ENCODE measurements at places on chromosomes 3 and 15. TPM values are rescaled to one million over a fixed set of nuclear protein-coding genes. Genes with fewer than 3 reads are reported as not detected.

GRCh38 chr15:85563328-85563727 lies 182.9 kb downstream of the AKAP13 start:
- H3K27ac ChIP-seq, result no peak overlapping the region
- H3K4me3 ChIP-seq, result no peak overlapping the region
- no peak for DNase-seq

DNA sequence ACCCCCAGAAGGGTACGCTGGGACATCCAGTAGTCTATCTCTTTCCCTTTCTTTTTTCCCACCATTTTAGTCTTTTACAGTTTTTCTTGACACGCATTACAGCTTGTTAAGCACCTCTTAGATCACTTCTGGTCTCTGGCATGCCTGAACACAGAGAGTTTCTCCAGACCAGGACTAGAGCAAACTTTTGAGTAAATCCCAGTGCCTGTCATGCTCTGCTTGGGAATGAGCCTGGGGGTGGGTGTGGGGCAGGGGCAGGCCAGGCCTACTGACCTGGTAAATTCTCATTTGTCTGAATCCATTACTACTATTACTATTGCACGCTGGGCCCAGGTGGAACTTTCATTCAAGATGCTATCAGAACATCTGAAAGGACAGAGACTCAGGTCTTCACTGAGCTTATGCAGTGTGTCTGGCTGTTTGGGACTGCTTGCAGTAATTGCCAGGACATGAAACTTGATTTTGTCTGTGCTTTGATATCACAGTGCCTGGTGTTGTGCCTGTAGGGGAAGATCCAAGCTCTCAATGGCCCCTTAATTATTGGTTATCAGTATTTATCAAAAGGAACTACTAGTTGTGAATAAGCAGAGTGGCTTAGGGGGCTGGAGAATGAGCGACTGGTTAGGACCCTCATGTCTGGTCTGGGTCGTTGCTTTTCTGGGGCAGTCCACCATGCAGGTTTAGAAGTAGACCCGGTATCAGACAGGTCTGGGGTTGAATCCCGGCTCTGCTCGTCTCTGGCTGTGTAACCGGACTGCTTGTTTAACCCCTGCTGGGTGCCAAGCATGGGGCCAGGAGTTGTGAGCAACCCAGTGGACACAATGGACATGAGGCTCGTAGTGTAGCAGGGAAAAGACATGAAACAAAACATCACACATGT lies 196.1 kb upstream of the TLE3 start:
- H3K4me3 ChIP-seq, result no peak overlapping the region
- no peaks in the 10 kb centered on the region for H3K36me3 ChIP-seq
- H3K27me3 ChIP-seq, result peaks cover 7% of the 10 kb centered on the region
- DNase-seq, result no peak
- peaks cover 27% of the 10 kb centered on the region for H3K4me1 ChIP-seq
- H3K27ac ChIP-seq, result no peak overlapping the region

Gene CCR9
- not detected for total RNA-seq

GRCh38 chr3:42652611-42653302 lies 740 bp upstream of the ZBTB47 start:
- H3K27me3 ChIP-seq, result peaks cover 22% of the 10 kb centered on the region
- peaks cover 12% of the 10 kb centered on the region for H3K36me3 ChIP-seq

DNA sequence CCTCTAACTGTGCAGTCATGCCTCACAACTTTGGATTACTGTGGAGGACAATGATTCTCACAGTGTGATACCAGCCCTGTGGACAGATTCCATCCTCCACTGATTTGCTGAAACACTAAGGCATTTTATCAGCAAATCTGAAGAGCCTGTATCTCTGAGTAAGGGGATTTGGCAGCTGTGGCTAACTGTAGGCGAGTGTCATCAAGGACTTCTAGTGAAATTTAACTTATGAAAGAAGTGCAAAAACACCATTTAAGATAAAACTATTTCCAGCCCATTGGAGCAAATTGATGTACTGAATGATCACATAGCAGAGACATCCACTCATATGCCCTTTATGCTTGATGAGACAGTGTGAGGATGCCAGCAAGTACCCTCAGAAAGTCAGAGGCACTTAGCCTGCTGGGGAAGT lies 13.9 kb upstream of the TMPRSS7 start:
- H3K27ac ChIP-seq, result no peak overlapping the region
- no peak overlapping the region for H3K4me3 ChIP-seq
- peaks cover 4% of the 10 kb centered on the region for H3K27me3 ChIP-seq
- H3K4me1 ChIP-seq, result no peaks in the 10 kb centered on the region

DNA sequence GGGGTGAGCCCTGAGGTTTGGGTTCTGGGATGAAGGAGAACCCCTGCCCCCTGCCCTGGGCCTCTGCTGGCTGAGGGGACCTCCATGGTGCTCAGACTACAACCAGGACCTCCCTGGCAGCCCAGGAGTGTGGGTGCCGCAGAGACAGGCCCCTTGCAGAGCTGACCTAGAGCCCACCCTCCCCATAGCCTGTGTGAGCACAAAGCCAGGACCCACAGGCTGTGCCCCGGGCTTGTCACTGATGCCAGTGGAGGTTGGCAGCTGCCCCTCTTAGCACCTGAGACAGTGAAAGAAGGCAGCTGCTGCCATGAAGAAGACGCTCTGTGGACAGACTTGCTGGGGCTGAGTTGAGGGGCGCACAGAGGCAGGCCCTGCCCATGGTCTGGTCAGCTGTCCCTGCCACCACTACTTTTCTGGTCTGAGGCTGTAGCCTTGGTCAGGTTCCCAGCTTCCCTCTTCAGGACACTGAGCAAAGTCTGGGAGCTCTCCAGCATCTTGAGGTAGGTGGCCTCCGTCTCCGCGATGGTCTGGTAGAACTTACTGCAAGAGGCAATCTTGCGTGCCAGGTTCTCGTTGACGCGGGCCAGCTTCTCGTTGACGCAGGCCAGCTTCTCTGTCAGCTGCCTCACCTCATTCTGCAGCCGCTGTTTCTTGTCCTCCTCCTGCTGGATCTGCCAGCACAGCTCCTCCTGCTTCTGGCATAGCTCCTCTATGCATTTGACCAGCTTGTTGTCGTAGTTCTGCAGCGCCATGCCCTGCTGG lies 23.0 kb downstream of the USP4 start:
- peaks cover 21% of the 10 kb centered on the region for H3K36me3 ChIP-seq
- no peaks in the 10 kb centered on the region for H3K4me1 ChIP-seq
- peak overlapping the region; percentile 23 for H3K4me3 ChIP-seq
- peaks cover 1% of the 10 kb centered on the region for H3K27me3 ChIP-seq

DNA sequence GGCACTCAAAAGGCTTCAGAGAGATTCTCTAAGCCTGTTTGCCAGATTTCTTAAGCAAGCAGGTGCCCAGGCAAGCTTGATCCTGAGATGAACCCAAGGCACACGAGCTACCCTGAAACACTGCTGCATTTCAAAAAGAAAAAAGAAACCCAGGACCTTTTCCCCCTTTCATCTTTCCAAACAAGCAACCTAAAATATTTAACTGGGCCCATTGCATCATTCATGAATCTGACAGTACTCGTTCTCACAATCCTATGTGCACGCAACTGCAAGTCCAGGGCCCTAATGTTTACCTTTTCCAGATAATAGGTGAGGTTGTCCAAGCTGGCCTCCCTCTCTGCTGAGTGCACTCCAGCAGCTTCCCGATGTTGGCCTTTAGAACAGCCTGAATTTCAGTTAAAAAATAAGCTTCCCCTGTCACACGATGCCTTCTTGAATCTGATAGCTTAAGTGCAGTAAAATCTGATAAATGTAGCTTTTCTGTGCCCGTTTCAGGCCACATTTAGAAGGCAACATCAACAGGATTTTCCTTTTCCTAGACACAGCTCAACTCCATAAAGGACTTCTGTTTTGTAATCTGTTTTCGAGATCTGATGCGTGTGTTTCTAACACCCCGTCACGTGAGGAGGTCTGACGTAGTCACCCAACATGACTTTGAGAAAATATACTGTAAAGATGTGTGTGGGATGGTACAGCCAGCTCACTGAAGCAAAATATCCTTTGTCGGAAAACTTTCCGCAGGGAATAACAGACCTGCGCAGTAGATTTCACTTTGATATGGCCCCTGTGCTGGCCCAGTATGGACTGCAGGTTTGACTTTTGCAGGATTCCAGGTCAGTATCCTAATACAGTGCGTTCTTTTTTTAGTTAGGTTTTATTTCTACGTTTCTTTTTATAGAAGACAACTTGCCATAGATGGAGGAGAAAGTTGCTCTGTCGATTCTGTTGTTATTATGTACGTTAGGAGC lies 55.1 kb upstream of the RASA2 start:
- peaks cover 3% of the 10 kb centered on the region for H3K27me3 ChIP-seq
- peaks cover 4% of the 10 kb centered on the region for H3K36me3 ChIP-seq
- H3K4me3 ChIP-seq, result no peak overlapping the region

DNA sequence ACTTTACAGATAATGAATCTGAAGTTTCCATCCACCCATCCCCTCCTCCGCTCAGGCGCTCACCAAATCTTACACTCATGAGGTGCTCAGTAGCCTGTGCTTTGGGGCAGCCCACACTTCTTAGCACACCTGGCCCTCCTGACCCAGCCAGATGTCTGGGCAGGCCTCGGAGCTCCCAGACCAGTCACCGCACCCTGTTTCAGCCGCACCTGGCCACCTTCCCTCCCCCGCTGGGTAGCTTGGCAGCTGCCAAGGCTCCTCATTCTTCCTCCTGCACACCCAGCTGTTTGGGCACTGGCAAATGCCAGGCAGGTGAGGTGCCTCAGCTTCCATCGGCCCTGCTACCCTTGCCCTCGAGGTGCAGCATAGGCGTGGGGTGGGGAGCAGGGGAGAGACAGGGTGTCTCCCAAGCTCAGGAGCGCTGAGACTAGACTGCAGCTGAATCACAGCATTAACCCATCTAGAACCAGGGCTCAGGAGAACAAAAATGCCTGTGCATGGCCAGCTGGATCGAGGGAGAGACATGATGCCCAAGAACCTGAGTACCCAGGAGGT lies 45.8 kb downstream of the CDC25A start:
- peaks cover 21% of the 10 kb centered on the region for H3K4me1 ChIP-seq
- no peaks in the 10 kb centered on the region for H3K36me3 ChIP-seq
- H3K27me3 ChIP-seq, result peaks cover 1% of the 10 kb centered on the region
- no peak overlapping the region for H3K4me3 ChIP-seq

DNA sequence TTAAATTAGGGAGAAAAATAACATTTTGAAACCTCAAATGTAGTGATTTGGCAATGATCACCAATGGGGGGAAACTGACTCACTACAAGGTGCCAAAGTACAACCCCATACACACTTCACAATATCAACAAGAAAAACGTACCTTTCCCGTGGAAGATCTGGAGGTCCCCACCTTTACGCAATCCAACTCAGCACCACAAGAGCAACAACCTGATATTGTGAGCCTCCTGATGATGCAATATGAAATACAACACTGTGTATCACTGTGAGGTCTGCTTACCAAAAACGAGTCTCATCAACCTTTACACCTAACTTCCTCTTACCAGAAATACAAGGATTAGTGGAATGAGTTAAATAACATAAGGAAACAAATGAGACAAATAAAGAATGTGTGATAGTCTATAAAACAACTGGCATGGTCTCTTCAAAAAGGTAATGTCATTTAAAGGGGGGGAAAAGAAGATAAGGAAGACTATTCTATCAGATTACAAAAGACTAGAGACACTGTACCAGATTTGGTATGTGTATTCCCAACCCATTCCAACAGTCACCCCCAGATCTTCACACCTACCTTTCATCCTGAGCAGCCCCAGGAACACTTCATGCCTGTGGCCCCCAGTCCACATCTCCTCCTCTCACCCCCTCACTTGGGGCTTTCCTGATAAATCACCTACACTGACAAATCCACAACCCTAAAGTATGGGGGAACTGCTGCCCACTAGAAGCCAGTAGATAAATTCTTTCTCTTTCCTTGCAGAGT lies 27.7 kb downstream of the DLG1 start:
- H3K4me1 ChIP-seq, result peaks cover 18% of the 10 kb centered on the region
- peak overlapping the region; percentile 36 for H3K27ac ChIP-seq
- H3K4me3 ChIP-seq, result peak overlapping the region; percentile 39

DNA sequence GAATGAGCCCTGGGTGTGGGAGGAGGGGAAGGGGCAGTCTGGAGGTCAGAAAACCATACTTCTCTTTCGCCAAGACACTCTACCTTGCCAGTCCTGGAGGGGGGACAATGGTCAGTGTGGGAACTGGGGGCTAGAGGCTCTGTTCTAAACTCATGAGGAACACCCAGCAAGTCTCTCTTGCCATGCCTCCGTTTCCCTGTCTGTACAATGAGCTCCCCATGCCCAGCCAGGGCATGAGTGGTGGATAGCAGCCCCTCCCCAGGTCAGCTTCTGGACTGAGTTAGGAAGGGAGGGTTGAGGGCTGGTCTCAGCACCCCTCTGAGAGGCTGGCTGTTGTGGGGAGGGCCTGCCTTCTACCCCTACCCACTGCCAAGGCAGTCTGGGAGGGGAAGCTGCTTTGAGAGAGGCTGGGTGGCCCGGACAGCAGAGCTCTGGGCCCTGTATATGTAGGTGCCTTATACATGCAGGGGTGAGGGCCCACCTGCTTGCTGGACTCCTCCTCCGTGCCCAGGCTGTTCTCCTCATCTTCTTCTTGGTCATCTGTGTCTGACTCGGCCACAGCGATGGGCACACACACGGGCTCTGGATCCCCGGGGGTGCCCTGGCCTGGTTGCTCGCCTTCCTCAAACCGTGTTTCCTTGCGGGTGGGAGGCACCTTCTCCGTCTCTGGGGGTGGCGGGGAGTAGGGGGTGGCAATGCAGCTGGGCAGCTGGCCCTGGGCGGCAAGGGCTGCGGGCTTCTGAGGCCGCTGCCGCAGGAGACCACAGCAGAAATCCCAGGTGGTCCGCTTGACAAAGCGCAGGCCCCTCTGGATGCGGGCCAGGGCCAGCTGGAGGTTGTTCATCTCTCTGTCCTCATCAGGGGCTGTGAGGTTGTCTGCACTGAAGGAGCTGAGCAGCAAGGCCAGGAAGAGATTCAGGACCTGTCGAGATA lies 68.8 kb downstream of the SCN5A start:
- no peak for DNase-seq
- peaks cover 3% of the 10 kb centered on the region for H3K4me1 ChIP-seq
- H3K27me3 ChIP-seq, result peaks cover 8% of the 10 kb centered on the region
- no peak overlapping the region for H3K27ac ChIP-seq
- H3K36me3 ChIP-seq, result no peaks in the 10 kb centered on the region
- no peak overlapping the region for H3K4me3 ChIP-seq

Gene P2RY14
- 0.21 TPM for total RNA-seq

GRCh38 chr3:99023590-99024192 lies 122.2 kb upstream of the DCBLD2 start:
- H3K36me3 ChIP-seq, result no peaks in the 10 kb centered on the region
- no peak overlapping the region for H3K4me3 ChIP-seq
- peak; percentile 9 for DNase-seq
- no peaks in the 10 kb centered on the region for H3K4me1 ChIP-seq

Data from endothelial cell (in vitro differentiated cells).